ENCODE measurements at places on chromosomes 1 and 21. TPM values are rescaled to one million over a fixed set of nuclear protein-coding genes. Genes with fewer than 3 reads are reported as not detected.
A peak's percentile ranks its signal among the peaks of the same experiment; 100 is the strongest.

RAB7B gene
- 3.8 TPM for polyA plus RNA-seq

IQCC gene
- 7.9 TPM for polyA plus RNA-seq

DNA sequence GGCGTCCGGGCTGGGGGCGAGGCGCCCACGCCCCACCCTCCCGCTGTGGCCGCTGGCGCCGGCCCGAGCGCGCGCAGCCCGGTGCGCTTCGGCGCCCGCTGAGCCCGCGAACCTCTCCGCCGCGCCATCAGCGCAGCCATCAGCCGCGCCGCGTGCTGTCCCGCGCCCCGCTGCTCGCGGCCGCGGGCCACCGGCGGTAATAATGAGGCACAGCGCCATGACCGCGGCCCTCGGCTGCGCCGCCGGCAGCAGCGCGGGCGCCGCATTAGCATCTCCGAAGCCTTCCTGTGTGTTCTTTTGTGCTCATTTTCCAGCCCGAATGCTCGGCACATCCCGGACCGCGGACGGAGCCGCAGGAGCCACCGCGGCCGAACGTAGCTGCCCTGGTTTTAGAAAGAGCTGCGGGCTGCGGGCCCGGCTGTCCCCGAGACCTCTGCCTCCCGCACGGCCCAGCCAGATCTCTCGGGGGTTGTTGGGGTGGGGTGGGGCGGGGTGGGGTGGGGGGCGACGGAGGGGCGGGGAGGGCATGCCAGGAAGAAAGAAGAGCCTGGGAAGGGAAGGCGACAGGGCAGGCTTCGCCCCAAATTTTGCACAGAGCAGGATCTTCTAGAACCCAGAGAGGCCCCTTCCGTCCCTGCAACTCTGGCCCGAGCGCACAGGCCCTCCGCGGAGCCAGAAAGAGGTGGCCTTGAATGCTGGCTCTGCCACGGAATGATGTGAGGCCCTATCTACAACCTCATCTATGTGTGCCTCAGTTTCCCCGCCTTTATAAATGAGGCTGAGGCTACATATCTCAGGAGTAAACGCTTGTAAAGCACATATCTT is 55.3 kb downstream of the RRAGC start:
- DNase-seq, result no peak

GRCh38 chr21:29175408-29176134 is 45.1 kb downstream of the MAP3K7CL start:
- peak; percentile 94 for DNase-seq

- no peak for DNase-seq
These were observed 26.4 kb downstream of the DENND2D start for GRCh38 chr1:111174070-111174469.

GRCh38 chr1:7942214-7942921 is 1.7 kb upstream of the TNFRSF9 start:
- DNase-seq, result peak; percentile 69
